ENCODE measurements at places on chromosomes 3 and 15.

- peak; percentile 74 for DNase-seq
These were observed 369.1 kb downstream of the RBMS3 start for GRCh38 chr3:29649815-29650547.

- DNase-seq = no peak
These were observed 580.5 kb downstream of the OTOL1 start for GRCh38 chr3:162077108-162077507.

GRCh38 chr3:69370156-69370883 is 15.6 kb downstream of the FRMD4B start:
- DNase-seq = no peak

DNA sequence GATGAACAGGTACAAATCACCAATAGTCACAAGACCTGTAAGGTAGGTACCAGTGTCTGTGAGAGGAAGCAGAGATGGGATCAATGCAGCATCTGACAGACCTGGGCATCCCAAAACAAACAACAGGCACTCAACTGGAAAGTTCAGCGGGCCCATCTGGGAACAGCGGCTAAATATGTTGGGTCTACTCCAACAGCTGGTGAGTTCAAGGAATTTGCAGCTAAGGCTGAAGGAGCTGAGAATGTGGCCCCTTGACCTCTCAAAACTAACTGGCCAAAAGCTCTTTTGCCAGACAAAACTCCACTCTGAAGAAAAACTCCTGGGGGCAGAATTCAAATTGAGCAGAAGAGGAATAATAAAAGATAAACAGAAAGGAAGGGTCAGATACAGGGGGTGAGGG is 24.4 kb downstream of the AVEN start:
- peak; percentile 82 for DNase-seq

GRCh38 chr3:124876401-124876878 is 10.7 kb downstream of the ITGB5 start:
- no peak for DNase-seq

DNA sequence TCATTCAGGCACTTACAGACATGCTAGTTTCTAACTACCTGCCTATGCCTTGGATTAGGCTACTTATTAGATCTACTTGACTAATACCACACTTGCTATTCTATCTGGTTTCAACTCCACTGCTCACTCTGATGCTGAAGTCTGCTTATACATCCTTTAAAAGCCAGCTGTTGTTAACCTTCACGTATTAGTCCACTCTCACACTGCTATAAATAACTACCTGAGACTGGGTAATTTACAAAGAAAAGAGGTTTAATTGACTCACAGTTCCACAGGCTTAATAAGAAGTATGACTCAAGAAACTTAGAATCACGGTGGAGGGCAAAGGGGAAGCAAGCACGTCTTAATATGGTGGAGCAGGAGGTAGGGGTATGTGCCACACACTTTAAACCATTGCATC is 47.7 kb upstream of the ANKRD28 start:
- no peak for DNase-seq

- no peak for DNase-seq
These were observed 308.7 kb downstream of the CHST2 start for GRCh38 chr3:143428294-143428693.

DNA sequence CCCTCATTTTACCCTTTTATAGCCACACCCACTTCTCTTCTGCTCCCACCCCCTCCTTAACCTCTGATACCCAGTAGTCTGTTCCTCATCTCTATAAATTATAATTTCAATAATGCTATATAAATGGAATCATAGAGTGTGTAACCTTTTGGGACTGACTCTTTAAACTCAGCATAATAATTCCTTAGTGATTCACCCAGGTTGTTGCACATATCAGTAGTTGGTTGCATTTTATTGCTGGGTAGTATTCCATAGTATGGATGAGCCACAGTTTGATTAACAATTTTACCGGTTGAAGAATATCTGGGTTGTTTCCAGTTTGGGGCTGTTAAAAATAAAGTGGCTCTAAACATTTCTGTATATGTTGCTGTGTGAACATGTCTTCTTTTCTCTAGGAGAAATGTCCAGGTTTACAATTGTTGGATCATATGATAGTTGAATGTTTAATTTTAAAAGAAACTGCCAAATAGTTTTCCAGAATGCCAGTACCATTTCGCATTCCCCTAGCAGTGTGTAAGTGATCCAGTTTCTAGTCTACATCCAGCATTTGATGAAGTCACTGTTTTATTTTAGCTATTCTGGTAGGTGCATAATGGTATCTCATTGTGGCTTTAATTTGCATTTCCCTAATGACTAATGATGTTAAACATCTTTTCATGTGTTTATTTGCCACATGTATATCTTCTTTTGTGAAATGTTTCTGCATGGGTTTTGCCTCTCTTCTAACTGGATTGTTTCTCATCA is 68.5 kb downstream of the VPS8 start:
- DNase-seq = no peak

- peak; percentile 7 for DNase-seq
These were observed 5.8 kb downstream of the HEXA start for GRCh38 chr15:72369964-72370363.

DNA sequence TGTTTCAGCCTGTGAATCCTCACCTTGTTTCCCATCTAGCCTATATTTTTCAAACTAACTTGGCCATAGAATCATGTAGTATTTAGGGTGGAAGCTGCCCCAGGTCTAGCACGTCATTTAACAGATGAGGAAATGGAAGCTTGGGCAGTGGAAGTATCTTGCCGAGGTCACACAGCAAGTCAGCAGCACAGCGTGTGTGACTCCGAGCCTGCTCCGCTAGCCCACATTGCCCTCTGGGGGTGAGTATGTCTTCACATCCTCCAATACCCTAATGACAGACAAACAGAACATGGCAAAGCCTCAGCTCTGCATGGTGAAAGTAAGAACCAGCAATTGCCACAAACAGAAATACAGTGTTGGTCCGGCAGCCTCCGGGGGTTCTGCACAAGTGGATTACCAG is 2.2 kb upstream of the CCR5 start:
- peak; percentile 32 for DNase-seq

- no peak for DNase-seq
These were observed 256.5 kb downstream of the MEIS2 start for GRCh38 chr15:36843822-36844221.

DNA sequence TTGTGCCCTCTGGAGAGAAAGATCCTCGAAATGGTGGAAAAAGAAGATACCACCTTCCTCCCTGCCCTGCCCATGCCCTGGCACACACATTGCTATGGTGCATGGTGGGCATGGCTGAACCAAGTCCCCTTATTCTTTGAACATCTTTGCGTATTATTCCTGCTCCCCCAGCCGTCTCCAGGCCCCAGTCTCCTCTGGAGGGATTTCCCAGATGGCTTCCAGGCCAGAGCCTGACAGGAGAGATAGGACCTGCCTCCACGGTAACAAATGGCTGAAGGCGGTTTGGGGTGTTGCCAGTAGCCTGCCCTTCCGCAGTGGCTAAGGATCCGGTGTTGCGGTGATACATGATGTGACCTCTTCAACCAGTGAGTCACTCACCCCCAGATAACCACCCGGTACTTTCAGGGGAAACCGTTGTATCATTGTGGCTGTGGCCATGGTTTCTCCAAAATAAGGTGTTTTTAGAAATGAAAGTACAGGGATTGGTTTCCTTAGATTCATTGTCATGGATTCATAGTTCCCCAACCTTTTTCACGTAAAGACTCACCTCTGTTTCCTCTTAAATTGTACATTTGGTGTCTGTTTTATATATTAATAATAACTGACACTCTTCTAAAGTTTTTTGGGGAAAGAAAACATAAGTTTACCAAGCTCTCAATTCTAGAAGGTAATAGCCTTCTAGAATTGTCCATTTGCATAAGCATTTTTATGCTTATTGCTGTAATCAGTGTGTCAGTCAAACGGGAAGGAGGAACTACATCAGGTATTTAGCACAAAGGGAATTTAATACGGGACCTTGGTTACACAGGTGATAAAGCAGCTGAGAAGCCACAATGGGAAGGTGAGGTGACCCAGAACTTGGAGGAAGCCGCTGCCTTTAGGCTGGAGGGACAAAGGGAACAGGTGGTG is 25.9 kb downstream of the SMAD3 start:
- peak; percentile 90 for DNase-seq

GRCh38 chr3:178618197-178618596 is 82.0 kb downstream of the KCNMB2 start:
- no peak for DNase-seq

GRCh38 chr3:111747490-111747889 is 111.6 kb upstream of the PHLDB2 start:
- peak; percentile 61 for DNase-seq

GRCh38 chr15:41281236-41281635 is 50.2 kb downstream of the CHP1 start:
- DNase-seq = peak; percentile 91

- DNase-seq = no peak
These were observed 27.6 kb downstream of the MEX3B start for GRCh38 chr15:82018201-82018600.

DNA sequence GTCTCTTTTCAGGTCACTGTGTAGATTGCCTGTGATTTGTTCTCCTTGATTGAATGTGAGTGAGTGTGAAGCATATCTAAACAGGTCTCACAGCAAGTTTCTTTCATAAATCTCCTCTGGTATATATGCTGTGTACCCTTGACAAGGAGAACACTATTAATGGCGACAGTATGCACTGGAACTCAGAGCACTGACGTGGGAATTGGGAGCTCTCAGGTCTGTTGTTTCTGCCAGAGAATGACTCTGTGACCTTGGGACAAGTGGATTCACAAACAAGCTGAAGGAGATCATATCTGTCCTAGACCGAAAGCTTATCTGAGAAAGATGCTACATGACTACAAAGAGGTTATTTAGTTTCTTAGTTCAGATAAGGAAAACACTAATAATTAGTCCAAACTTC is 326.3 kb upstream of the TPRG1 start:
- DNase-seq = no peak

GRCh38 chr3:169865176-169865767 is 4.5 kb downstream of the LRRC31 start:
- no peak for DNase-seq

Data from choroid plexus epithelial cell (primary cell).